Central memory CD4-positive, alpha-beta T cell (primary cell): ENCODE measurements at places on chromosomes 5 and 9.

- DNase-seq: peak; percentile 31
Measured at GRCh38 chr5:154756009-154756867, 1.1 kb downstream of the LARP1 start.

DNA sequence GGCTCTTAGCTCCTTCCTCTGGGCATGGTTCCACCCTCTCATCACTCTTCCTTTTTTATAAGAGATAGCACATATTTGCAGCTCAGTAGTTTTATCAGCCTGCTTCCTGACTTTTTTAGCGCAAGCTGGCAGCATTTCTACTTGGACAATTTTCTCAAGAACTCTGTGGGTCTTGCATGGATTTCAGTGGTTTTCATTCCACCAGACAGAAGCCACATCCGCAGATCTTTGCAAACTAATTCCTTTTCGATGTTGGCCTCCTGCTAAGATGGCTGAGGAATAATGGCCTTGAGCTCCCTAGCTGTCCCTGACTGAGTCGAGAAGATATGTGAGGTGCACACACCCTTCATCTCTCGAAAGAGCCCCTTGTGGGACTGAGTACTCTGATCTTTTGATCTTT lies 49.5 kb downstream of the GALNT12 start:
- no peak for DNase-seq

DNA sequence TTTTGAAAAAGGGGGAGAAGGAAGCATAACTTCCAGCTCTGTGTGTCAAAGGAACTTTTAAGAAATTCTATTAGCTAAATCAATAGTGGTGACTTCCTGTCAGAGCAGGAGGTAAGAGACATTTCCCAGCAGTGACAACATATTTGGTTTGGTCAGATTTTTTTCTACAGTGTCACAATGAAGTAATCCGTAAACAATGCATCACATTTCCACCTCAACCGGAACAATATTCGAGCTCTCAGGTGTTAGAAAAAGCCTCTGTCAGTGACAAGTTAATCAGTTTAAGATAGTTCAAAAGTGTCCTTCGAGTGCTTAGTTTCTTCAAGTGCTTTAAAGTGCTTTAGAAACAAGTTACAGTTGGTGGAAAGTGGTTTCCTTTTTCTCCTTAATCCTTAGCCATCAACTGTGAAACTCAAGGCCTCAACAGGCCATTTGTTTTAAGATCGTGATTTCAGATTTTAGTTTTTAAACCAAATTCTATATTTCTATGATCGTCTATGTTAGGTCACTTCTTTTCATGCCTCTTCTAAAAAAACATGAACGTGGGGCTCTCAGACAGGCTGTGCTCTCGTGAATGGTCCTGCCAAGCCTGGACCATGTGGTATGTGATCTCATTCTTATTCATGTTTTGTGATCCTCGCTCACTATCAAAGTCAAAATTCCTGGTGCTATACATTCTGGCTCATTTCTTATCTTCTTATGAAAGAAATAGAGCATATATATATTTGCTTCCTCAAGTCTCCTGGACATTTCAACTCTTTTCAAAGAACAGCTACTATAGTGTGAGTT lies 181.9 kb upstream of the HMHB1 start:
- no peak for DNase-seq

DNA sequence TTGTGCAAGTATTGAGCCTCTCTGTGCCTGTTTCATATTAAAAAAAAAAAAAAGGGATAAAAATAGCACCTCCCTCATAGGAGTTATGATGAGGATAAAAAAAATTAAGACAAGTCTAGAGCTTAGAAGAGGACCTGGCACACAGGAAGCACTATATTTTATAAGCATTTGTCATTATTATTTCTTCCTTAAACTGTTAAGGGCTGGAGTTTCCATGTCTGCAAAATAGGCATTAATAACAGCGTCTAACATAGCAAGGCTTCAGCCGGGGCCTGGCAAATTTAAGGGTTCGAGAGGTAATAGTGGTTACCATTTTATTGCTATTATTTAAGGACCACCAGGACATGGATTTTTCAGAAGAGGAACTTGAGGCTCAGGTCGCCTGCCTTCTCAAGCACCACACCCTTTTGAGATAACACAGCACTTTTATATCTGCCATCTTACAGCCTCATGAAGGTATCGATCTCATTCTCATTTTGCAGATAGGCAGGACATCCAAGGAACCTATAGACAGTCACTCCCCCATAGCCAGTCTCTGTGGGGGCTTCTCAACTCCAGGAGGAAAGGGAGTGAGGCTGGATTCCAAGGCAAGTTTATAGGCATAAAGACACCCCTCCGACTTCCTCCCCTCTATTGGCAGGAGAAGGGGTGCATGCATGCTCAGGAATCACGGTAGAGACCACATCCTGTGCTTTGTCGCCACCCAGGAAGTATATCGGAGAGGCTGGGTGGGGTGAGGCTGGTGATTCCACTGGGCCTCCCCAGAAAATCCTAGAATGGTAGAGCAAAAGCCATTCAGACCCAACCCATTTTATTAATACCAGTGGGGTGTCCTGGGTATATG lies 2.4 kb downstream of the ANXA6 start:
- peak; percentile 77 for DNase-seq

- no peak for DNase-seq
Measured at GRCh38 chr9:37543468-37543867, 32.7 kb downstream of the FBXO10 start.

DNA sequence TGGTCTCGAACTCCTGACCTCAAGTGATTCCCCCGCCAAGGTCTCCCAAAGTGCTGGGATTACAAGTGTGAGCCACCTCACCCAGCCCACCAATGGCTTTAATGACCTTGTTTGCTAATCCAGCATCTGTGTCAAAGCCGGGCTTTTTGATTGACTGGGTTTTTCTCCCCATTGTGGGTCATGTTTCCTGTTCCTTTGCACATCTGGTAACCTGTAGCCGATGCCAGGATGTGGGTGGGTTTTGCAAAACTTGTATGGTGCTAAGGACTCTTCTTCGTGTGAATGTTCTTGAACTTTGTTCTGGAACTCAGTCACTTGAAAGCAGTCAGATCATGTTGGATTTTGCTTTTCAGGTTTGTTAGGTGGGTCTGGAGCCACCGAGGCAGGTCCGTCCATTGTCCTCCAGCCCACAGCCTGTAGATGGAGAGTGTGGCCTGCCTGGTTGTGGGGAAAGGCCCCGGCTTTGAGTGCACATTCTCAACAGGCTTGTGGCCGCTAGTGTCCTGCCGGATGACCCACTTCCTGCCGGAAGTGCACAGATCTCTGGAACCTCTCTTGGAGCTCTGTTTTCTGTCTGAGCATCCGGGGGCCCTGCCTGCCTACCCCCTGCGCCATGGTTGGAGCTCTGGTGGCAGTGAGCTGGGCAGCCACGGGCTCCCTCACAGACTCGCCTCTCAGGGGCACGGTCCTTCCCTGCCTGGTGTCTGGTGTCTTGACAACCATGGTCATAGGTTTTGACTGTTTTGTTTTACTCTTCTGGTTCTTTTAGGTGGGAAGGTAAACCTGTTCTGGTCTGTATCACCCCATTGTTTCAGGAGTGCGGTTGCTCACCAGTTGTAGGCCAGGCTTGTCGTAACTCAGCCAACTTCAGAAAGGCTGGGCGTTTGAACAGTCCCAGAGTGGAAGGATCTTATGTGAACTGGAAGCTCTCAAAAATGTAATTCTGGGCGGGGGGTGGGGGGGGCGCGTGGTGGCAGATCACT lies 69.6 kb upstream of the CACNA1B start:
- peak; percentile 6 for DNase-seq

DNA sequence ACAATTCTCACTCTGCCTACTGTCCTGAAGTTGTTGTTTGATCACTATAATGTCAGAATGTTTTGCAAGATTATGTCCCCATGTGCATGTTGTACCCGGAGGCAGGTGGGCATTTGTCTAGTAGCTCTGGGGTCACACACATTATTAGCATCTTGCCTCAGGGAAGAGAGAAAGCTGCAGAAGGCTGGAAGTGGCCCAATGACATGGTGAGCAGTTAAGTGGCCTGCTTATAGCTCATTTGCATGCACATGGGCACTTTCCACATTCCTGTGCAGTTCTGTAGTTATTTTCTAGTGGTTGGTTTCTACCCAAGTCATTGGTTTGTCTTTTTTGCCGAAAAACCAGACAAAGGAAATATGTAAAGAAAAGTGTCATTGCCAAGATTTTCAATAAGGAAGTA lies 80.9 kb downstream of the MAP1B start:
- no peak for DNase-seq

DNA sequence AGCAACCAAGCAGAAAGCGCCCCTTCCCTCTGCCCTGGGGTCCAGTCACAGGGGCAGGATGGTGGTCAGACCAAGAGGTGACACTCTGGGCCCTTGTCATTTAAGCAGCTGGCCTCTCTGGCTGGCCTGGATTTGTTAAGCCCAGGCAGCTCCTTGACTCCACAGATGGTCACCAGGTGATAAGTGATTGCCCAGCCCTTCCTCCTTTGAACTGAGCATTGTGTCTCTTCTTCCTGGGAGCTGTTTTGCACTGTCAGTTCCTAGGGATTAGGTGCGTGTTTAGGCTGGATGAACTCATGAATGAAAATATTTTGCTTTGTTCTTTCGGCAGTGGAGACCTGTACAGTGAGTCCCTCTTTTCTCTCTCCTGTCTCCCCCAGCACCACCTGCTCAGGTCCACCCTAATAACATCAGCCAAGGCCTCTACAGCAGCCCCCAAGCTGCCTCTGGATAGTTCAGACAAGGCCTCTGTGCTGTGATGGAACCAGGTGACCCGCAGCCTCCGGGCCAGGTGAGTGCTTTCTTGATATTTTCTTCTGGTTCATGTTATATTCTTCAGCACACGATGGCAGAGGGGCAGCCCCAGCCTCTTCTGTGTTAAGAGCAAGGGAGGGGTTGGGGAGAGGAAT lies 139.7 kb upstream of the PITX1 start:
- no peak for DNase-seq
